Activated CD8-positive, alpha-beta memory T cell treated with anti-CD3 and anti-CD28 coated beads, Interleukin-2, amount 50 U/mL, for 48 hours (primary cell): ENCODE measurements at places on chromosomes 11 and 22.

GRCh38 chr11:78586452-78587046, 11.9 kb upstream of the NARS2 start:
- no peak for DNase-seq

DNA sequence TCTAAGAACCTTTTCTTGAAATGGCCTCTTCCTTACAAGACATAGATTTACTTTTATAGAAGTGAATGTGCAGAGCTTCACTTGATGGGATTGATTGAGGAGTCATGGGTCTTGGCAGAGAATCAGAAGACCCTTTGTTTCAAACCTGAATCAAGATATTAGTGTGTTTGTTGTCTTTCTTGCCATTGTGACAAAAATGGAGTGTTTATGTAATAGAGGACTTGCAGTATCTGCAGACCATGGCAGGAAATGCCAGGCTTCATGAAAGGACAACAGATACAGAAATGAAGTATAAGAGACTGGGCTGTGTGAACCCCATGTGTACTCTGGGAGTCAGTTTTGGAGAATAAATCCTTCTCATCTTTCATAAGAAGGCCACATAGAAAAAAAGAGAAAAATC, 72.9 kb upstream of the HORMAD2 start:
- no peak for DNase-seq

GRCh38 chr11:45889555-45889954, 4.1 kb downstream of the MAPK8IP1 start:
- no peak for DNase-seq

DNA sequence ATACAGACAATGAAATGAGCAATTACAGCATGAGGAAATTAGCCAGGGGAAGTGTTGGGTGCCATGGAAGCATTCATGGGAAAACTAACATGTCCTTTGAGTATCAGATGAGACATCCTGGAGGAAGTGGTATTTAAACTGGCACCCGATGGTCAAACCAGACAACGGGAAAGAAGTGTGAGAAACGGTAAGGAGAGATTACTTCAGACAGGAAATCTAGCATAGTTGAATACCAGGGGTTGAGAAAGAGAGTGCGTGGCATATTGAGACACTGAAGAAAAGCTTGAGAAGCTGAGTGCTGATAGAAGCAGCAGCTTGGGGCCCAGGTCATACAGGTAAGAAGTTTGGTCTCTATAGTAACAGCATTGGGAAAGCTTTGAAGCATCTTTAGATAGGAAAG, 175.3 kb downstream of the C11orf87 start:
- no peak for DNase-seq

DNA sequence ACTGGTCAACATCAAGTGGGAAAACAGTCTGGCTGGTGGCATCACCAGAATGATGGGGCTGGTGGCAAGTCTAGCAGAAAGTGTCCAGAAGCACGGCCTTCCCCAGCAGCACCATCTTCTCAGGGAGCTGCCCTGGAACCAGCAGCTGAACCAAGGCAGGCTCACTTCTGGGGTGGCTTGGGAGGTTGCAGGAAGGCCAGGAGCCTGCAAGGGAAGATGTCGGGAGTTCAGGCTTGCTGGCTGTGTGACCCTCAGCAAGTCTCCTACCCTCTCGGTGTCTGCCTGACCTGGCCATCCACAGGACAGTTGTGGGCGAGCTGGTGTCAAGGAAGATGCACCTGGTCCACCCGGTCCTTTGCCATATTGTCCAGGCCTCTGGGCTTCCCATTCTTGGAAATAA, 2.3 kb upstream of the PNPLA5 start:
- DNase-seq: no peak

- no peak for DNase-seq
These were observed 51.0 kb upstream of the PRSS23 start for GRCh38 chr11:86749376-86749775.

- DNase-seq: no peak
These were observed 725.1 kb downstream of the NTM start for GRCh38 chr11:132095230-132096131.

DNA sequence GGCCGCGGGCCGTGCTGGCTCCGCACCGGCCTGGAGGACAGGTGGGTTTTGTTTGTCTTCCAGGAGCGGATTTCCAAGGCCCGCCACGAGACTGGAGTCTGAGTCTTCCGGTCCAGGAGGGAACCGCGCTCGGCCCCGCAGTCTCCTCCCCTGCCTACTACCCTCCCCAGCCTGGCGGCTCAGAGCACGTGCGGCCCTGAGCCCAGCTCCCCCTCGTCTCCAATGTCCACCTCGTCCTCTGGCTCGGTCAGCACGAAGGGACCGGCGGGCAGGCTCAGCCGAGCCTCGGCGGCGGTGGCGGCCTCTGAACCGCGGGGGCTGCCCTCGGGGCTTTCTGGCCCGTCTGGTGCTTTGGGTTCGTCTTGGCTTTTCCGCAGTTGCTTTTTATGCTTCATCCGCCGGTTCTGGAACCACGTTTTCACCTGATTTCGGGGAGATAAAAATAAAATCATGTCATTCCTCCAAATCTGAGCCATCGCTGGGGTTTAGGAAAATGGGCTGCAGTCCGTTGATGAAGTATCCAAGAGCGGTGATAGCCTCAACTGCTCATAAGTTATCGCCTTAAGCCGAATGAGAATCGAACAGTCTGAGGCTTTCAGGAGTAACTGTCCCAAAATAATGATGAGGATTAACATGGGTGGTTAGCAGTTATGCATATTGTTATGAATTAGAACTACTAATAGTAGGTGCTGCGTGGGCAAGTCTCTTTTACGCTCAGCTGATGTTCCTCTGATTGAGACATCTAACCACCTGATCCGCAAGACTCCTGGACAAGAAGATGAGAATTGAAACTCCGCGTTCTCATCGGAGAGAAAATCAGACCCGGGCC, 4.0 kb downstream of the BSX start:
- no peak for DNase-seq

- DNase-seq: peak; percentile 69
These were observed 11.8 kb downstream of the TBC1D10A start for GRCh38 chr22:30314915-30315314.

DNA sequence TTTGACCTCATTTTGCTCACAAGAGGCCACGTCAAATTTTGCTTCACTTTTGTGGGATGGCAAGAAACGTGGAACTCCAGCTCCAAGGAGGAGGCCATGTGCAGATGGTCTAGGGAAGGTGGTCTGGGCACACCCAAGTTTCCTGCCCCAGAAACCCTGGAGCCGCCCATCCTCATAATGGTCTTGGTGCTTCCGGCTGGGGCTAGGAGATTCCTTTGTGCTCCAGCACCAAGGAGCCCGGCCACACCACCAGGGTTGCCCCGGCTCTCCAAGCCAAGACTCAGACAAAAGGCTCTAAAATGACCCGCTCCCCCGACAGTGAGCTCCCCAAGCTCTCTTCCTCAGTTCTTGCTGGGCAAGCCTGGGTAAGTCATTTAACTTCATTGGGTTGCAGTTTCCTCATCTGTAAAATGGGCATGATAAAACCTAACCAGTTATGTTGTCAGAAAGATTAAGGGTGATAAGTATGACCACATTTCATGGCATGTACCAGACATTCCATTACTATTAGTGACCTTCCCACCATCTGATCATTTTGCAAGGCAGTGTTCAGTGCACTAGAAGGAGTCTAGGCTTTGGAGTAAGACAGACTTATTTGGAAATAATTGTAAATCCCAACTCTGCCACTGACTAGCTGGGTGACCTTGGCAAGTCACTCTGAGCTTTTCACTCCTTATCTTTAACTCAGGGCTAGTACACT, 23.3 kb downstream of the DKK3 start:
- no peak for DNase-seq

- DNase-seq: peak; percentile 61
These were observed 585 bp upstream of the NADSYN1 start for GRCh38 chr11:71452199-71453036.

DNA sequence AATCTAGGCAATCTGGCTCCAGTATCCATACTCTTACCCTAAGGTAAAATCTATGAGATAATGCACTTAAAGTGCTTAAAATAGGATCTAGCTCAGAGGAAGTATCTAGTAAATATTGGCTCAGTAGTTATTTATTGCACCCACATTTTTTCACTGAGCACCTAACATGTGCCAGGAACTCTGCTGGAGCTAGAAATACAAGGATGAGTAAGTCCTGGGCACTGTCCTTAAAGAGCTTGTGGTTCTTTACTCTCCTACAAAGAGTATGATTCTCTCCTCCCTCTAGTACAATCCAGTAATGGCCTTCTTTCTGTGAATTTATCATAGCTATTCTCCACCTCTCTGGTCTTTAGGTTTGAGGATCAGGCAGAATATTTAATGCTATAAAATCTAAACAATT, 59.2 kb downstream of the DEUP1 start:
- DNase-seq: no peak

DNA sequence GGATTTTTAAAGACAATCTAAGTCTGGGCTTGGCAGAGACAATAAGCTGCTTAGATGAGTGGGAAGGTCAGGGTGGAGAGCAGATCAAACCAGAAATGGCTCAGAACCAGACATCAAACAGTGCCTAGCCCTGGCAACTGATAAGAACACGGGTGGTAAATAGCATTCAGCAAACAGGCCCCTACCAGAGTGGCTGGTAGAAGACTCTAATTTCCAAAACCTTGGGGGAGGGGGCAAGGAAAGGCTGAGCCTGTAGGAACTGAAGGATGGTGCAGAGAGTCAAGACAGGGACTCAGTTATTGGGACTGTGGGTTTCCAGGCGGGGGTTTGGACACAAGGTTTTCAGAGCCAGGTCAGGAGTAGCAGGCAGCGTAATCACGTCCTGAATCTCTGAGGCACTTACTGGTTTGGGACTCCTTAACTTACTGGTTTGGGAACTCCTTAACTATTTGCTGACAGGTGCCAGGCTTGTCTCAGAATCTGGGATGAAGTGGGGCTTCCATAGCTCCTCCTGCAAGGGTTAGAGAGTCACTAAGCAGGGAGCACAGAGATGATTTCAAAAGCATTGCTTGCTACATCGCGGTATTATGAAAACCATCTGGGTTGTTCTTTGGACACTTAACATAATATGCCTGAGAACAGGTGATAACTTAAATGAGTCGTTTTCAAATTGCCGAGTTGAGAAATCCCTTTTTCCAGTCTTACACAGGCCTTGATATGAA, 5.7 kb upstream of the ABTB2 start:
- no peak for DNase-seq

DNA sequence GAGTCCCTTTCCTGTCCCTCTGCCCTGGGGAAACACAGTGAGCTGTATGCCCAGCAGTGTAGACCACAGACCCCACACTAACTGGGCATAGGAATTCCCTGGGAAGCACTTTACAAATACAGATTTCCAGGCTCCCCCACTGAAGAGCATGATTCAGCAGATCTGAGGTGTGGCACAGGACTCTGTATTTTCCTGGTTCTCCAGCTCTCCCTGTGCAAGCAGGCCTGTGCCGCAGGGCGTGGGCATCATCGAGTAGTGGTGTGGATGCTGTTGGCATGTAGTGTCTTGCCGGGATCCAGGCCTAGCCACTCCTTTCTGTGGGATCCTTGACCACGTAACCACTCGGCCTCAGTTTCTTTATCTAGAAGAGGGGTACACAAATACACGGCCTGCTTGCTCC, 49.9 kb downstream of the GALNT18 start:
- DNase-seq: no peak

- no peak for DNase-seq
These were observed 223.4 kb downstream of the FAM76B start for GRCh38 chr11:95566211-95566610.

- no peak for DNase-seq
These were observed 25.0 kb upstream of the KCNQ1OT1 start for GRCh38 chr11:2724653-2725367.

DNA sequence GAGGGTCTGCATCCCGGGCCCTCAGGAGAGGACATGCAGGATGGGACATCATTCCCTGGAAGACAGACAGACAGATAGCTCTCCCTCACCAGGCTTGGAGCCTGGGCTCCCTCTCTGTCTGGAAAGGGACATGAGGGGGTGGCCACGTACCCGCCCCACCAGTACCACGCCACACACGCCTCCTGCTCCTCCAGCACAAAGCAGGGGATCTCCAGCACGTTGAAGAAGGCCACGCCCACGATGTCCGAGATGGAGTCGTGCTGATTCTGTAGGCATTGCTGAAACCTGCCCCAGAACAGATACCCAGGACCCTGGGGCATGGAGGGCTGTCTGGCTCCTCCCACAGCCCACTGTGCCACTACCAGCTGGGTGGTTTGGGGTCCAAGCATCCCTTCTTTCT, 2.2 kb downstream of the PLA2G3 start:
- DNase-seq: no peak

GRCh38 chr11:27928809-27929208, 179.1 kb downstream of the KIF18A start:
- no peak for DNase-seq

DNA sequence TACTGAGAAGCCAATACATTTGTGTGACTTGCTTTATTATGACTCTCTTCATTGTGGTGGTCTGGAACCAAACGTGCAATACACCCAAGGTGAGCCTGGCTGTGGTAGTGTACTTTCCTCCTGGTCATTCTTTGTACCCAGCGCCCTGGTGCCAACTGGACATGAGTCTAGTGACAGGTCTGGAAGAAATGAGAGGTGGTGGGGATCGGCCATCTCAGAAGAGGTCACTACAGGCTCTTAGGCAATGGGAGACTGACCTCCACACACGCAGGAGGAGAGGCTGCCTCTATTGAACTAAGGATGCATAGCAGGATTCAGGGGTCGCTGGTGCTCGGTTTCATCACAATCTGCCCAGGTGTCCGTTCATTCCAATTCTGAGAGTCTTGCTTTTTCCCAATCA, 56.4 kb upstream of the RTL6 start:
- DNase-seq: peak; percentile 33

DNA sequence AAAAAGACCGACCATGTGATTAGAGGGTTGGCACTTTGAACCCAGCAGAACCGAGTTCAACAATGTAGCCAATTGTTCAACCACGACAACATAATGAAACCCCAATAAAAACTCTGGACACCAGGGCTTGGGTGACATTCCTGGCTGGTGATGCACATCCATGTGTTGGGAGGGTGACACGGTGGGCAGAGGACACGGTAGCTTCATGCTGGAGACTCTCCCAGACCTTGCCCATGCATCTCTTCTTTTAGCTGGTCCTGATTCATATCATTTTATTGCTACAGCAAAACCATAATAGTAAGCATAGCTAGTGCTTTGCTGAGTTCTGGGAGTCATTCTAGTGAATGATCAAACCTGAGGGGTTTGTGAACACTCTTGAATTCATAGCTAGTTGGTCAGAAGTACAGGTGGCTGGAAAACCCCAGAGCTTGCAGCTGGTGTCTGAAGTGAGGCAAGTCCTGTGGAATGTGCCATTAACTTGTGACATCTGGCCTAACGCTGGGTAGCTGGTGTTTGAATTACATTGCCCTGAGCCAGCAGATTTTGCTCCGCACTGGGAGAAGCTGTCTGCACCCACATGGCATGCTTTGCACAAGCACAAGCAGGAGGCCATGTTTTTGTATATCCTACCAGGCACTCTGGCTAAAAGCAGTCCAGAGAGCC, 14.0 kb downstream of the RPUSD4 start:
- DNase-seq: no peak

DNA sequence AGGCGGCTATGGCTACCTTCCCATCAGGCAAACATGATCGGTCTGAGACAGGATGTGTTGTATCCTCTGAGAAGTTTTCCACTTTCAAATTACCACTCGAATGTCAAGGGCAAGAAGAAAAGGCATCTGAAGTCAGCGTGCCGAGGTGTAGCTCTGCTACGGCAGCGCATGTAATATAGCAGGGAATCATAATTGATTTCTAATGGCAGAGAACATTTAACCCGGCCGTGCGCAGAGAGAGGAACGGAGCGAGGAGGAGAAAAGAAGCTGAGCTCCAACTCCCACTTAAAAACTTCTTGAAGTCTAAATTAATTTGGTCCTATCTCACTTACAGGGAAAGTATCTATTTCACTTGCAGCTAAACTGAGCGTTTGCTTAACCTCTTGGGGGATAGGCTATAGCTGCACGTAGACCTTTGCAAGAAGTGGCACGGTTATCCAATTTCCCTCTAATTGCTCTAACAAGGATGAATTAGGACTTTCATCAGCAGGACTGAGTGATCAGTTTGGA, 137.3 kb upstream of the KIRREL3 start:
- DNase-seq: no peak
